Activated B cell treated with CpG ODN at 0.5 μM for 24 hours (primary cell): ENCODE measurements at places on chromosomes 12 and 14.

GRCh38 chr12:88248606-88249005 is 106.5 kb downstream of the TMTC3 start:
- DNase-seq = no peak

DNA sequence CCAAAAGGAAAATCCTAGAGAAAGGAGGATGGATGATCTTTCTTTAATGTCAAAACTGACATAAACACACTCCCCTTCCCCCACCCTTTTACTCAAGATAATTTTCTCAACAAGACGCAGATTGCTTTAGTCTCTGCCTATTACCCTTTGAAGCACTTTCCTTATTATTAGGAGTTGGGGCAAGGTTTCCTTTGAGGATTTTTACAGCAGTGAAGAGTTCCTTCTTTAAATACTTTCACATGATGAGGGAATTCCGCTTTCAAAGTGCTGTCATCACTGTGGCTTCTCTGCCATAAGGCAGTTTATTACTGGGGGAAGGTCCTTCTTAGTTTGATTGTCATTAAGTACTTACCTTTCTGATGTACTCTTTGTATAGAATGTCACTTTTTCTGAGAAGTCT is 172.1 kb downstream of the MSRB3 start:
- DNase-seq = no peak

DNA sequence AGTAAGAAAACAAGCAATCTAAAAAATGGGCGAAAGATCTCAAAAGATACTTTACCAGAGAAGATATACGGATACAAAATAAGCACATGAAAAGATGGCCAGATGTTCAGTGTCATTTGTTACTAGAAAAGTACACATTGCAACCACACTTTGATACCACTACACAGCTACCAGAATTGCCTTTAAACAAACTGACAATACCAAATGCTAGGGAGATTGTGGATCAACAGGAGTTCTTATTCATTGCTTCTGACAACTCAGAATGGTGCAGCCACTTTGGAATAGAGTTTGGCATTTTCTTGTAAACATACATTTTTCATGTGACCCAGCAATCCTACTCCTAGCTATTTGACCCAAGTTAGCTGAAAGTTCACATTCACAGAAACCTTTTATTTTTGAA is 136.3 kb downstream of the FUT8 start:
- DNase-seq = no peak

GRCh38 chr12:92992041-92992440 is 62.9 kb upstream of the EEA1 start:
- DNase-seq = no peak

DNA sequence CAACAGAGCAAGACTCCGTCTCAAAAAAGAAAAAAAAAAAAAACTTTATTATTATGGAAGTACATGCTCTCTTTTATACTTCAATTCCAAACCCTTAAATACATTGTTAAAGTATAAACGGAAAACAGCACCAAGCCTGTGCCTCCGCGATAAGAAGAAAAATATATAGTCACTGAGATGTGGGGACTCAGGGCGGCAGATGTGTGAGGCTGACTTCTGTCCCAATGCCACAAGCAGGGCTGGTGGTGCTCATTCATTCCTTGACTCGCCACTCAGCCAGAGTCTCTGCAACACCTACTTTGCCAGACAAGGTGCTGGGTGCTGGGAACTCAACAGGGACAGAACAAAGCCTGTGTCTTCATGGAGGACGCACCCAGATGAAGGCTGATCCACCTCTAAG is 13.8 kb downstream of the LGMN start:
- no peak for DNase-seq

GRCh38 chr14:31792726-31793125 is 231.5 kb downstream of the NUBPL start:
- DNase-seq = no peak

- no peak for DNase-seq
Observed at GRCh38 chr12:19323805-19324204, 115.5 kb upstream of the AEBP2 start.

DNA sequence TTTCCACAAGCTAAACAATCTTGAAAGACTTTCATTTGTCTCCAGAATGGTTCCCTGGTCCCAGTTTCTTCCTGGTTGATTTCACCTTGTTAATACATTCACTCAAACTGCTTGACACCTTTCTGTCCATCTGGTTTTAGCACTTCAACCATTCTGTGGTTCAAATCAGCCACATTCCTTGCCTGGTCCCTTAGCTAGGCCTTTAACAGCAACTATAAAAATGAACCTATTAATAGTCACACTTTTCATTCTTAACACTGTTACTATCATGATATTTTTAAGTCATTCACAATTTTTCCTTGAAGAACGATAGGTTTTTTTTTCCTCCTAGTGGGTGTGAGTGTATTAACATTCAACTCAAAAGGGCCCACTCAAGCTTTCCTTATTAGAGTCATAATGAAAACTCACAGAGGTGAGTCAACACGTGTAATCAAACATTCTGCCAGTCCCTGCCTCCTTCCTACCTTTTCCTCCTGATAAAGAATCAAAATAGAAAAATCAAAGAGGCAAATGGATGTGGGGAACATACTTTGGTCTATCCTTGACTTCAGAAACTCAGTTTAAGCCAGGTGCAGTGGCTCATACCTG is 34.4 kb upstream of the CCNT1 start:
- no peak for DNase-seq

GRCh38 chr12:3990501-3991280 is 117.5 kb upstream of the PARP11 start:
- no peak for DNase-seq

GRCh38 chr12:105060715-105061378 is 23.4 kb downstream of the ALDH1L2 start:
- no peak for DNase-seq

DNA sequence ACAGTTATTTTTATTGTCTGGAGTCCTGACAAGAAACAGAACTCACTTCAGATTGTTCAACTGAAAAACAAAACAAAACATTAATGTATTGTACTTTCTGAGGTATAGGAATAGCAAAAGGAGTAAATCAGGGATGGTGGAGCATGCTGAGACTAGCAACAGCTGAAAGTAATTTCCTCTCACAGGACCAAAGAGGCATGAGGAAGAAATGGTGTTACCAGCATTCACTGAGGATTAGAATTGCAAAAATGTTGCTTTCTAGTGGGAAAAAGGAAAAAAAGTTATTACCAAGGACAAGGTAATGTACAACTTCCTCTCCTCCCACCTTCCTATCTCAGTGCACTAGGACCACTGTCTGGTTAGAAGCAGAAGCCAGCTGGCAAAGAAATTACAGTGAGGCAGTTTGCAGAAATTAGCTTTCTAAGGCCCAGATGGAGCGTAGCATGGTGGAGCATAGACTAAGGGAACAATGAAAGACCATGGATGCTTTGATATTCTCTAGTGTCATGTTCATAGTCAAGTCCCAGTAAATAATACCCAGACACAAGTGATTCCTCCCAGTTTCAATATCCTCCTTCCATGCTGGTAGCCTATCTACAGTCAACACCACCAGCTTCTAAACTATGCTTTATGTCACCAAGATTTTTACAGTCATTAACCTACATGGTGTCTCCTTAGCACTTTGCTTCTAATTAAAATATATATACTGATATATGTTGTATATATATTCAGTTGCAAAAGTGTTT is 133.7 kb upstream of the DCN start:
- no peak for DNase-seq

GRCh38 chr12:89882050-89882449 is 173.4 kb upstream of the ATP2B1 start:
- DNase-seq = no peak

- DNase-seq = no peak
Observed at GRCh38 chr12:12047682-12048081, 23.1 kb upstream of the BCL2L14 start.

GRCh38 chr12:94534774-94535509 is 75.3 kb upstream of the CEP83 start:
- no peak for DNase-seq

- DNase-seq = peak; percentile 64
Observed at GRCh38 chr12:685388-685787, 22.1 kb upstream of the NINJ2 start.

GRCh38 chr14:63192085-63192484 is 12.2 kb upstream of the RHOJ start:
- DNase-seq = no peak

- no peak for DNase-seq
Observed at GRCh38 chr12:69985656-69986055, 160.6 kb downstream of the MYRFL start.

GRCh38 chr12:1544996-1545700 is 49.2 kb downstream of the FBXL14 start:
- DNase-seq = no peak

DNA sequence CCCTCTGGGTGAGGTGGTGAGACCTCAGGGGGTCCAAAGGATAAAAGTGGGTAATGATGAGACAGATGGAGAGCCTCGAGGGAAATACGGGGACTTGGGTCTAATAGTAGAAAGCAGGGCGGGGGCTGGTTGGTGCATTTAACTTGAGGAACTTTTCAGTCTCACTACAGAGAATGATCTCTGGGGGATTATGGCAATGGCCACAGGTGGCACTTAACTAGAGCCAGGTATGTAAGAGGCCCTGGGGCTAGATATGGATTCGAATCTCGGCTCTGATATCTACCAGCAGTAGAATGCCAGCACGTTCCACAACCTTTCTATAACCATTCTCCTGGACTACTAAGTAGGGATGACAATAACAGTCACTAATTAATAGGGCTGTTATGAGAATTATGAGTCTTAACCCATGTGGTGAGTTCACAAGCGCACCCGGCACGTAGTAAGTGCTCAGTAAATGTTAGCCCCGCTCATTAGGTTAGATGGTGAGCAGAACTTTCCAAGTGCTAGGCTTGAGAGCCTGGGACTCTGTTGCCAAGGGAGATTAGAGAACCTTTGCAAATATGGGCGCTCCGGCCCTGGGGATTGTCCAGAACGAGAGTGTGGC is 888 bp upstream of the PLXNC1 start:
- no peak for DNase-seq

DNA sequence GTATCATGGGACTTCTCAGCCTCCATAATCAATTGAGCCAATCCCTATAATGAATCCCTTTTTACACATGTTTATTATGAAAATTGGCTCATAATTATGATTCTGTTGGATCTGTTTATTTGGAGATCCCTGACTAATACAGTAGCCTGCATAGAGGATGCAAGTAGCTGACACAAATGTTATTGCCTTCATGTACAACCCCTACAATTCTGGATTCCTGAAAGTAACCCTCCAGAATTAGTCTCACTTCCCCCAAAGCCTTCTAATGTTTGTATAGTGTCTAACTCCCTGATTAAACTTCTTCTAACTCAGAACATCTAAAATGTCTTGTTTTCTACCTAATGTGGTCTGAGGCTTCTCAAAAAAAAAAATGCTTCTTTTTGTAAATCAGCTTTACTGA is 6.6 kb upstream of the SMIM10L1 start:
- no peak for DNase-seq

GRCh38 chr12:105836242-105836622 is 302.5 kb downstream of the NUAK1 start:
- DNase-seq = no peak

- DNase-seq = no peak
Observed at GRCh38 chr12:113198296-113198695, 12.8 kb downstream of the RITA1 start.

GRCh38 chr12:40827683-40828592 is 135.7 kb downstream of the CNTN1 start:
- DNase-seq = no peak

DNA sequence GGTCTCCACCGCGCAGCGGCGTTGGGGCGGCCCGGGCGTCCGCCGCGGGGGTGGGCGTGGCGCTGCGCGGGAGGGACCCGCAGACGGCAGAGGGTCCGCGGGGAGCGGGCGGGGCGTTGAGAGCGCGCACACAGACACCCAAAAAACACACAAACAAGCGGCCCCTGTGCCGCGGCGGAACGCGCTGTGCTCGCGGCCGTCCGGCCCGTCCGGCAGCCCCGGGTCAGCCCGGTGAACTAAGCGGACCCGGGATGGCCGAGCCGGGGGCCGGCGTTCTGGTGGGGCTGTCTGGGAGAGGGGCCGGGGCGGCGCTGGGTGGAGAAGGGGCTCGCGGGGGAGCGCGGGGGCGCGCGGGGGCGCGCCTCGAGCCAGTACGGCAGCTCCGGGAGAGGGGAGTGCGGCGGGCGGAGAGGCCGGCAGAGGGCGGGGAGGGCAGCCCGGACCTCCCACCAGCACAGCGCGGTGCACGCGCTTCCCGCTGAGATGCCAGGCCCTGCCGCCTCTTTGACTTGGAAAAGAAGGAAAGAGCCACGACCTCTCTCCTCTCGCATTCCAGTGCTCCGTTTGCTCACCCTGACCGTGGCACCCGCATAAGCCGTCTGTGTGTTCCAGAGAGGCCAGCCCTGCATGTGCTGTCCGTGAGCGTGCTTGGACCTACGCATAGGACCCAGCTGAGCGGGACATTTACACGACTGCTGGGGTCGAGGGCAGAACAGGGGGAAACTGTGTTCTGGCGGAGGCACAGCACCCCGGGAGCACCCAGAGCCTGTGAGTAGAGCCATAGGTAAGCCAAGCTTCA is 10.3 kb downstream of the SLC6A12 start:
- DNase-seq = no peak

DNA sequence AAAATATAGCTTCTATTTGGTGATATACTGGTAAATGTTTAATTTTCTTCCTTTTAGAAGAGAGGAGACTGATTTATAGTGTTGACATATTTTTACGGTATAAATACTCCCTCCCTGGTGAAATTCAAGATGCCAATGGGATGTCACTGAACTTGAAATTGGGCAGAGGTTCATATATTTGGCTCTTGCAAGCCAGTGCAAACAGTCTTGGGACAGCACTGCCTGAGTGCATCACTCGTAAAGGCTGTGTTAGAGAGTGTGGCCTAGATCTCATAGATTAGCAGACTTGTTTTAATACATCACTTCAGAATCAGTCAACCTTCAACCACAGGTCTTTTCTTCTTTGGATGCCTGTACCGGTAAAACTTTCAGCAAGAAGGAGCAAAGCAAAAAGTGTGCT is 681.0 kb downstream of the NRXN3 start:
- no peak for DNase-seq

- DNase-seq = no peak
Observed at GRCh38 chr14:96808619-96809406, 11.6 kb downstream of the VRK1 start.
